ENCODE measurements at places on chromosomes 2 and 18.

DNA sequence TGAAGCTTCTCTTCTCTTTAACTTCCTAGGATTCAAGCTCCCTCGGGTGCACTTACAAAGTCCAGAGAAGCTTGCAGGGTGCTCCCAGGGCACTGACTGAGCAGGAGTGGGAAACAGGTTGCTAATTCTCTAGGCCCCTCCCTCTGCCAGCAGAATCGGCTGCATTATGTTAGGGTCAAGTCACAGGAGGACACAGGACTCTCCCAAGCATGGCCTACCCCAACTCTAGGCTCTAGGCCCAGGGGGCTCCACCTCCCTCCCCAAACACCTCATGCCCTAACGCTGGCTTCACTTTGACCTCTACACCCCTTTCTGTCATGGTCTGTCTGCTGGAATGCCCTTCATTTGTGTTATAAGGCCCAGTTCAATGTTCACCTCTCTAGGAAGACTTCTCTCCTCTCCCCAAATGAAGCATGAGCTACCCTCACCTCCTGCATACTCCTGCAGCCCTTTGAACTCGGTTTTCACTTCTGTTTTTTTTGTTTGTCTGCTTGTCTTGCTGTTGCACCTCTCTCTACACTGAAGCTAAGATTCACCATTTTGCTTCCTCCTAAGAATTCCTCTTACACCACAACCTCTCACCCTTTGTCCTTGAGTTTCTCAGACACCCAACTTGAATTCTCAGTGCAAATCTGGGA is 521.8 kb upstream of the ID2 start:
- DNase-seq: no peak

DNA sequence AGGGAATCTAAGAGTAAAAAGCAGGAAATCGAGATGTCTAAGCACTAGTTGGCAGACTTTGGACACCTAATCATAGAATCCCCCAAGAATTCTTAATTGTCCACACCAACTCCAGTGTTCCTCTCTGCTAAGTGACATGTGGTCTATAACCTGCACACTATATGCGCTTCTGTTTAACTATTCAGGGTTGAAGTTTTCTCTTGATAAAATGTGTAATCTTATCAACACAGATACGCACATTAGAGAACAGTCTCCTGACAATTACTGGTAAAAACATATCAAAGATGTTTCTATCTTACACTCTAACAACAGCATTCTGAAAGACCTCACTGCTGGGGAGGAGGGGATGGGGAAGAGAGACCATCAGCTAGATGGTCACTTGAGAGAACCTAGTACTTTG is 3.9 kb downstream of the ABCB11 start:
- no peak for DNase-seq

GRCh38 chr2:24209389-24210105 is 34.7 kb downstream of the FAM228A start:
- no peak for DNase-seq

DNA sequence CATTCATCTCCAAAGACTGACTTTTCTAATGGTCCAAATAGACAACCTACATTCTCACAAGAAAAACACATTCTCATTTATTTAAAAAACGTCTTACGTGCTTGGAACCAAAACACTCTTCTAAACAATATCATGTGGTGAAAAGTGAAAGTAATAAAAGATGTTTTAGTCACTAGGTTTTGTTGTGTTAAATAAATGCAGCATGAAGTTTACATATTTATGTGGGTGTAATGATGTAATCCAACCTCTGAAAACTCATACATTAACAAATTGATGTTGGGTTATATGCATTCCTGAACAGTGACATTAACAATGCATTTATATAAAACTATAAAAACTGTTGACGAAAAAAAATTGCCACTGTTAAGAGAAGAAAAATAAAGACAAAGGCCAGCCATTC is 55.1 kb upstream of the ACVR2A start:
- no peak for DNase-seq

- DNase-seq: no peak
Observed at GRCh38 chr2:128090575-128090944, 440 bp upstream of the UGGT1 start.

- no peak for DNase-seq
Observed at GRCh38 chr2:128770143-128771085, 451.7 kb upstream of the HS6ST1 start.

- DNase-seq: no peak
Observed at GRCh38 chr2:171895786-171896185, 1.7 kb upstream of the SLC25A12 start.

DNA sequence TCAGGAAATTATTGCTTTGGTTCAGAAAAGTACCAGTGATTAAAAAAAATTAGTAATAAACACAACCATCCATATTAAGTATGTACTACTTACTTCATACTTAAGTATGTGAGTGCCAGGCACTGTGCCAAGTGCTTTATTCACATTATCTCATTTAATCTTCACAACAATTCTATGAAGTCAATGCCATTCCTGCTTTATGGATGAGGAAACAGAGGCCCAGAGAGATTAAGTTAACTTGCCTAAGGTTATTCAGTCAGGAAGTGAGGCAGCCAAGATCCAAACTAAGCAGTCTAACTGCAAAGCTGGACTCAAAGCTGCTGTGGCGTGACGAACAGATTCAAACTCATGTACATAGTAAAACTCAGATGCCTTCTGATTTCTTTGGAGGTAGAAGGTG is 22.3 kb downstream of the DTNB start:
- no peak for DNase-seq

DNA sequence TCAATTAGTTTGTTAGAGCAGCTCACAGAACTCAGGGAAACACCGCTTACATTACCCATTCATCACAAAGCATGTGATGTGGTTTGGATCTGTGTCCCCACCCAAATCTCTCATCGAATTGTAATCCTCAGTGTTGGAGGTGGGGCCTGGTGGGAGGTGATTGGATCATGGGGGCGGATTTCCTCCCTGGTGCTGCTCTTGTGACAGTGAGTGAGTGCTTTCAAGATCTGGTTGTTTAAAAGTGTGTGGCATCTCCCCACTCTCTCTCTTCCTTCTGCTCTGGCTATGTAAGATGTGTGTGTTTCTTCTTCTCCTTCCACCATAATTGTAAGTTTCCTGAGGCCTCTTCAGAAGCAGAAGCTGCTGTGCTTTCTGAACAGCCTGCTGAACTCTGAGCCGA is 63.5 kb upstream of the AGPS start:
- DNase-seq: no peak

- no peak for DNase-seq
Observed at GRCh38 chr2:115908731-115909130, 1466.3 kb downstream of the DPP10 start.

- peak; percentile 23 for DNase-seq
Observed at GRCh38 chr18:72652990-72653593, 109.0 kb upstream of the CBLN2 start.

DNA sequence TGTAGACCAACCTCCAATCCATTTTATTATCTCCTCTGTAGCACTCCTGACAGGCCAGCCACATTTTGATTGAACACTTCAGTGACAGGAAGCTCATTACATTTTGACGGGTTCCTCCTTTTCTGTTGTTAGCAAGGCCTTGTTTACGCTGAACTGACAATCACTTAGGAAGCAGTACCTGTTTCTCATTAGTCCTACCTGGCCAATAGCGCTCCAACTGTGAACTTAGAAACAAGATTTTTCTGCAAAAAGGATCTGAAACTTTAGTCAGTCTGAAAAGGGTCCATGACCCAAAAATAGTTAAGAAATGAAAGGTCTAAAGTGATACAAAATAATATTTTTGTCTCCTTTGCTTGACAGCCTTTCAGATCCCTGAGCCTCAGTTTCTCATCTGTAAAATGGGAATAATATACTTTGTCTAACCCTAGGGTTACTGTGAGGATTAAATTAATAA is 119.6 kb upstream of the MSTN start:
- DNase-seq: no peak

GRCh38 chr2:202758604-202759003 is 113.0 kb downstream of the ICA1L start:
- DNase-seq: no peak

GRCh38 chr2:6823111-6823510 is 42.6 kb downstream of the CMPK2 start:
- DNase-seq: no peak

GRCh38 chr2:35443087-35443486 is 912.5 kb upstream of the CRIM1 start:
- DNase-seq: no peak

DNA sequence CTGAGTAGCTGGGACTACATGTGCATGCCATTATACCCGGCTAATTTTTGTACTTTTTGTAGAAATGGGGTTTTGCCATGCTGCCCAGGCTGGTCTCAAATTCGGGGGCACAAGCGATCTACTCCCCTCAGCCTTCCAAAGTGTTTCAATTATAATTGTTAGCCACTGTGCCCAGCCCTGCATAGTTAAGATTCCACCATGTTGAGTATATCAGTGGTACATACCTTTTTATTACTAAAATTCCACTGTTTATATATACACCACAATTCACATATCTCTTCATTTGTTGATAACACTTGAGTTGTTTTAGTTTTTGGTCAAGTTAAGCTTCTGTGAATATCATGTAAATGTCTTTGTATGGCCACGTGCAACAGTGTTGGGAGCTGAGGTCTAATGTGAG is 12.8 kb upstream of the FMNL2 start:
- DNase-seq: no peak

DNA sequence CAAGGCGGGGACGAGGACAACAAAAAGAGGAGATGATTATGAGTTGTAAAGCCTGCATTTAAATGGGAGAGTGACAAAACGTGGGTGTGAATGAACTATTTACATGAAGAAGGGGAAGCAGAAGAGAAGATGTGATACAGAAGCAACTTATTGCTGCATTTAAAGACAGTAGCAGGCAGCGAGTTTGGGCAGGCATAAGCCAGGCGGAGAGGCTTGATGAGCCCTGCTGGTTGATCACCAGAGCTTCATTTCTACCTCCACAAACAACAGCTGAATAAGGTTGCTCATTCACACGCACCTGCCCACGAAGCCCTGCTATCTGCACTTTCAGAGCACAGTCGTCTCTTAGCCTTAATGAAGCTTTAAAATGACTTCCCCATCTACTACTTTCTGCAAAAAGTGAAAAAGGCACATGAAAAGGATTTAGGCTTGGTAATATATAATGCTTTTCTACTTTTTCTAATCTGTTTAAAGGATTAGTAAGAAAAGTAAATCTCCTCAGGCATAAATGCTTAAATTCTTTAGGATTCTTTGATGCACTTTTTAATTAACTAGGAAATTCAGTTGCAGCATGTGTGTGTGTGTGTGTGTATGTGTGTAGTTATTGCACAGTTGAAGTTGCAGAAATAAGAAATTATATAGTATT is 3.1 kb downstream of the SLC38A11 start:
- no peak for DNase-seq

- DNase-seq: no peak
Observed at GRCh38 chr2:150119819-150120218, 367.6 kb downstream of the RND3 start.

DNA sequence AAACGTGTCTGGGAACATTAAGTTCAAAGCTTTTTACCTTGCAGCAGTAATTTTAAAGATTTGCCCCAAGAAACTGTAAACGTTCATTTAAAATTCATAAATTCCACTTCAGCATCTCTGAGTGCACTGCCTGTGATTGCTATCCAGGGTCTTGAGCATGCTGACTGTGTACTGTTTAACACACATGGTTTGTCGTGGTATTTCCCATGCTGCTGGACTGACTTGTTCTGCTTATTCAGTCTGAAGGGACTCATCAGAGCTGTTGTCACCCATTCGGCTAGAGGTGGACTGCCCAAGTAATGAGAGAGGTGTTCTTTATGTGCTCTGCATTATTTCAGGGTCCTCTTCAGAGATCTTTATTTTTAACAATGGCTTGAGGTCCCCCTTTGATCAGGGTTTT is 53.1 kb downstream of the RHBDD1 start:
- DNase-seq: no peak

- DNase-seq: peak; percentile 50
Observed at GRCh38 chr2:18378020-18378653, 182.3 kb downstream of the RDH14 start.

DNA sequence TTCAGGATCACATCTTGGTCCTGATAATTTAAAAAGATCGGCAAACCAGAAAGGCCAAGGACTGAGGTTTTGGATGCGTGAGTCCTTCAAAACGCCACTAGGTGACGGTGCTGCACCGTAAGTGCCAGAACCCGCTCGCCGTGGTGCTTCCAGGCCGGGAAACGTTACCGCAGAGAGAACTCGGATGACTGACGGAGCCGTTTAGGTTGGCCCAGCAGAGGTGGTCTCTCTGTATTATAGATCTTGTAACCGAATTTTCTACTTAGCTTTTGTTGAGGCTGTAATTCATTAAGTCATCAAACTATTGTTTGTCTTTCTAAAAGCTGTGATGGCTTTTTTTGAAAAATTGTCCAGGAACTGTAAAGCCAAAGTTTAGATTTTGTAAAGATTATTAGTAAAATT is 39.8 kb upstream of the ADCYAP1 start:
- peak; percentile 72 for DNase-seq

DNA sequence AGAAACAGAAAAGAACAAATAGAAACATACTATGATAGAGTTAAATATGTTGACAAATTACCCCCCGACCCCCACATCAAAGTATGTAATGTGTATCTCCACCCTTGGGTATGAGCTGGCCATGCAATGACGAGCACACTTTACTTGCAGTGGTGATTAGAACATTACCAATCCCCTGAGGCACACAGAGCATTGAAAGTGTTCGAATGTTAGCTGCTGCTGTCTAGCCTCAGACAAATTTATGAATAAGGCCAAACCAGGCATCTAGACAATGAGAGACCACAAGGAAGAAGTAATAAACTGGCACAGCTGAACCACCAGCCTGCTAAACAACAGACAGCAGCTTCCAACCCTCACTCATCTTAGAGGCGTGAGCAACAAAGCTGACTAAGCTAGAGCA is 380.5 kb downstream of the DSEL start:
- DNase-seq: no peak

- no peak for DNase-seq
Observed at GRCh38 chr2:44748-45341, 1.5 kb downstream of the FAM110C start.

- no peak for DNase-seq
Observed at GRCh38 chr2:221600388-221600787, 28.3 kb upstream of the EPHA4 start.

GRCh38 chr2:10371441-10372196 is 68.9 kb downstream of the HPCAL1 start:
- no peak for DNase-seq

- no peak for DNase-seq
Observed at GRCh38 chr2:70116936-70117552, 29.8 kb downstream of the PCBP1 start.

GRCh38 chr18:7579176-7579917 is 12.2 kb downstream of the PTPRM start:
- DNase-seq: no peak

- DNase-seq: no peak
Observed at GRCh38 chr2:47300081-47300480, 102.9 kb upstream of the MSH2 start.
